ENCODE measurements at places on chromosomes 4 and X.

DNA sequence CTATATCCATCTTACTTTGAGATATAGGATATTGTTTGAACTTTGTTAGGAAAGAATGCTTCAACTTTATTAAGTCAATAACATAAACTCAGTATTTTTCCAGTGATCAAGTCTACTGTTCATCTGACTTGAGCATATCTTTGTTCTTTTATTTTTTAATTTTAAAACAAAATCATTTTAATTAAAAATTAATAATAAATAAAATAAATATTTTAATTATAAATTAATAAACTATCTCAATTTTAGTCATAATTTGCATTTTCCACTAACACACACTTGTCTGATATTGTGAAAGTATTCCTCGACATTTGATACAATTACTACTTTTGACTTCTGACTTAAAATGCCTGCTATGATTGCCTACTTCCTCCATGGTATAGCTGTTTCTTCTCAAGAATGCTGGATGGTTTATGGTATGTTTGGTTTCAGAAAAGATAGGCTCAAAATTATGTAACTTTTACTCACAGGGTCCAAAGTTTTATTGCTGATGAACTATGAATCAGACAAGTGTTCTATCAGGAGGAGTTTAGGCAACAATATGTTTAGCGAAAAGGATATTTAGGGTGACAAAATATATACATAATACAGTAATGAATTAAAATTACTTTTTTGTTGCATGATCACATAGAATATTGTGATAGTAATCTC lies 1132.3 kb upstream of the PCDH10 start:
- DNase-seq: no peak

GRCh38 chrX:72158773-72159172 lies 22.8 kb upstream of the PIN4 start:
- DNase-seq: no peak

GRCh38 chrX:111123606-111124179 lies 27.7 kb downstream of the PAK3 start:
- DNase-seq: no peak

GRCh38 chr4:110705440-110705782 lies 82.5 kb upstream of the PITX2 start:
- DNase-seq: no peak

DNA sequence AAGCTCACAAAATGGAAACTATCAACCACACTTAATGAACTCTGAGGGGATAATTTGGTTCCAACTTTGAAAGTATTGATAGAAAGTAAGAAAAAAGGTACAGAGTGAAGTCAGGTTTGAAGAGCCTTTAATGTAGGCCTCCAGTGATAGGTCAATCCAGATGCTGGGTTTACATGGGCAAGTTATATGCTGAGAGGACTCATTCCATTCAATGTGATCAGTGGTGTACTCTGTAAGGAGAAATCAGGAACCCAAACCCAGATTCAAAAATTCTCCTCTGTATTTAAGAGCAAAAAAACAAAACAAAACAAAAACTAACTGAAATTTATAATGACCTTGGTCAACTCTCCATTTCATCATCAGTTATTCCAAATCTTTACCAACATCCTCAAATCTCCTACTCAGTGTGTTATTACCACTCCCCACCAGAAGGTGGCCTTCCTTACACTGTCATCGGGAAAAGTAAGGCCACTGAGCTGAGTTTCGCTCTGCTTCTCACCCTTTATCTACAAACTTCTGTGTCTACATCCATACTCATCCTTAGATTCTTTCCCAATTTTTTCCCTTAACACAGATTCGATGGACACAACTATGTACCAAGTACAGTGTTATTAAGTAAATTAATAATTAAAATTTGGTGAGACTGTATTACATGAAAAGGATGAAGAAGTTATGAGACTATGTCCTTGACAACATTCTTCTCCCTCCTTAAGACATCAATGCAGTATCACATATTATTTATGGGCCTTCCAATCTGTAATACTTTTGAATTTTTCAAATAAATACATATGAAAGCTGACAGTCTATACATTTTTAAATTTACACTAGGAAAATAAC lies 88.3 kb downstream of the ZAR1 start:
- peak; percentile 40 for DNase-seq

GRCh38 chr4:156677131-156677531 lies 294.5 kb downstream of the PDGFC start:
- DNase-seq: no peak

GRCh38 chr4:7903791-7904516 lies 35.7 kb downstream of the AFAP1 start:
- no peak for DNase-seq

DNA sequence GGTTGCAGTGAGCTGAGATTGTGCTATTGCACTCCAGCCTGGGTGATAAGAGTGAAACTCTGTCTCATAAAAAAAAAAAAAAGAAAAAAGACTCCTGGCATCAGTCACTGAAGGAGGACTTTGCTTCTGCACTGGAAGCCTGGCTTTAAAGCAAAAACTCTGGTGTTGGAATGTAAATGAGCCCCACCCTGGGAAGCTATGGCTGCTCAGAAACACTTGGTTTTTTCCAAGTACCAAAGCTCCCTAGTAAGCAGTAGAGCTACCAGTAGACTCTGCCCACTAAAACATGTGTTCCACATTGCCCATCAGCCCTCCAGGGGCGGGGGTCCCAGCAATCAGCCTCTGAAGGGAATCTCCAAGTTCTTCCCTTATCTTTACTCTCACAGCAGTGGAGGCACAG lies 154.4 kb downstream of the SHROOM3 start:
- DNase-seq: no peak

DNA sequence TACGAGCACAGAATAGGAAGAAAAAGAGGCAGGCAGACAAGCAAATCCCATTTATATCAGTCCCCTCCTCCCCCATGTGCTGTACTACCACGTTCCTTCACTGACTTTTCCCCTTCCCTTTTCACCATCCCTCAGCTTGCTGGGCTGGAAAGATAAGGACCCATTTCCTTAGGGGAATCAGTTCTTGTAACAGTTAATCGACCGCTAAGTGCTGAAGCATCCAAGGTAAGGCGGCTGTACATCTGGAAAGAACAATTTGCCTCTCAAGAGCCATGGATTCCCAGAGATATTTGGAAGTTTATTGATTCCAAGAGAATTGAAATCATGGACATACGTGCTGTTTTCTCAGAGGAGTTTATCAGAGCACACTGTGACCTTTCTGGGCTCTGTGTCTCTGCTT lies 1688.0 kb downstream of the STIM2 start:
- no peak for DNase-seq

DNA sequence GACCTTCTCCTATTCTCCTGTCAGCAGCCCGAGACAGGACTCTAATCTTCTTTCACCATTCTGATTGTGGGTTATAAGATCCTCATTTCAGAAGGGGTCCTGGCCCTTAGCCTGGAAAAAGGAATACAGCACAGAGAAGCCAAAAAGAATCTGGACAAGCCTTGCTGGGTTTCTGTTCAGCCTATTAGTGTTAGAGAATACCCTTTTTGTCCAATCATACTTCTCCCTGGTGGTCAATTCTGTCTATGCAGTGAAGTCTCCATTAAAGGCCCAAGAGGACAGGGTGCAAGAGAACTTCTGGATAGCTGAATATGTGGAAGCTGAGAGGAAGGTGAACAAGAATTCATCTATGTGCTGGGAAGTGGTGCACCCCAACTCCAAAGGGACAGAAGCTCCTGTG lies 105.7 kb upstream of the AGA start:
- no peak for DNase-seq

DNA sequence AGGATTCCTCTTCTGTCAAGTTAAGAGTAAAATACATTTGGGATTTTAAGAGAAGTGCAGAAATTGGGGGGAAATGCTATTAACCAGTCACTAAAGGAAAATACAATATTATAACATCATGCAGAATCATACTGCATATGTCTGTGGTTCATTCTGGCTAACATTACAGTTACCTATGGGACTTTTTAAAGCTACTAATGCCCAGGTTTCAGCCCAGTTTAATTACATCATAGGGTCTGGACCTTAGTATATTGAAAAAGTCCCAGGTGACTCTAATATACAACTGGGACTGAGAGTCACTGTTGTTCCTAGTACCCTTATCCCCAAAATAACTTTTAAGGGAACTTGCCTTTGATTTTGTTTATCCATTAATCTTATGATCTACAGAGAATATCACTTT lies 10.0 kb downstream of the ABCE1 start:
- DNase-seq: no peak

GRCh38 chrX:42524379-42524778 lies 253.6 kb downstream of the PPP1R2C start:
- no peak for DNase-seq

GRCh38 chr4:26015133-26015651 lies 101.2 kb downstream of the SMIM20 start:
- DNase-seq: no peak

DNA sequence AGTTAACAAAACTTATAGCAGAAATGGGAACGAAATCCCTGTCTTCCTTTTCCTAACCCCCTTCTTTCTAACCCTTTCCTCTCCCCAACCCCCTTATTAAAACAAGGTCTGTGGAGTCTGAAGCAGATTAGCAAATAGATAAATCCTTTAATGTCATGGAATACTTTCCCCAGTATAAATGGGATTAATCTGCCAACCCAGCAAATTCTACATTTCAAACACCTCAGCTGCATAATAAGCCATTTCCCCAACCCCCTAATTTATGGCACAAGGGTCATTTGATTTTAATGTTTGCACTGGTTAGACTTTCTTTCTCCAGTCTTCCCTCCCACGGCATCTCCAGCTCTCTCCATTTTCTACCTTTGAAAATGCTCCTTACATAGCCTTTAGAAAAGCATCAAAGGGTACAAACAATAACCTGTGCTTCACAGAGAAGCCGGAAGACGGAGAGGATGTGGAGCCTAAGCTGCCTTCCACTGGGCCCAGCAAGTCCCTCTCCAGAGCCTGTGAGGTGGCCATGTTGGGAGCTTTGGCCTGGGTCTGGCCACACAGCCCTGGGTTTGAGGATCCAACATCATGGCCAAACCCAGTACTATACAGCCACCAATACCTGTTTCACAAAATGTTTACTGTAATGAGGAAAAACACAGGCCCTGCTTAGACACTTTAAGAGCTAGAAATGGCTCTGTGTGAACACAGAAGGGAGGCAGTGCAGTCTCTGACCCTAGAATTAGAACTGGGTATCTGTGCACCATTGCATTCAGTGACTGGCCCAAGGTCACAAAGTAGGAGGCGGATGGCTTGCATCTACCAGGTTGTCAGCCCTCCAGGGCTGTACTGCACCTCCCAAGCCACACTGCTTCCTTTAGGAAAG lies 56.9 kb upstream of the SPRY1 start:
- DNase-seq: no peak

GRCh38 chrX:101617211-101618191 lies at the start of gene ARMCX6:
TSS of gene ARMCX6 (minus strand) at chrX:101618000. CDS start at chrX:101616620, 1,380 bp downstream.
- DNase-seq: peak; percentile 63

GRCh38 chr4:6222761-6223292 lies 22.5 kb upstream of the JAKMIP1 start:
- DNase-seq: no peak

GRCh38 chr4:80188801-80189458 lies 8.4 kb upstream of the PRDM8 start:
- DNase-seq: no peak

DNA sequence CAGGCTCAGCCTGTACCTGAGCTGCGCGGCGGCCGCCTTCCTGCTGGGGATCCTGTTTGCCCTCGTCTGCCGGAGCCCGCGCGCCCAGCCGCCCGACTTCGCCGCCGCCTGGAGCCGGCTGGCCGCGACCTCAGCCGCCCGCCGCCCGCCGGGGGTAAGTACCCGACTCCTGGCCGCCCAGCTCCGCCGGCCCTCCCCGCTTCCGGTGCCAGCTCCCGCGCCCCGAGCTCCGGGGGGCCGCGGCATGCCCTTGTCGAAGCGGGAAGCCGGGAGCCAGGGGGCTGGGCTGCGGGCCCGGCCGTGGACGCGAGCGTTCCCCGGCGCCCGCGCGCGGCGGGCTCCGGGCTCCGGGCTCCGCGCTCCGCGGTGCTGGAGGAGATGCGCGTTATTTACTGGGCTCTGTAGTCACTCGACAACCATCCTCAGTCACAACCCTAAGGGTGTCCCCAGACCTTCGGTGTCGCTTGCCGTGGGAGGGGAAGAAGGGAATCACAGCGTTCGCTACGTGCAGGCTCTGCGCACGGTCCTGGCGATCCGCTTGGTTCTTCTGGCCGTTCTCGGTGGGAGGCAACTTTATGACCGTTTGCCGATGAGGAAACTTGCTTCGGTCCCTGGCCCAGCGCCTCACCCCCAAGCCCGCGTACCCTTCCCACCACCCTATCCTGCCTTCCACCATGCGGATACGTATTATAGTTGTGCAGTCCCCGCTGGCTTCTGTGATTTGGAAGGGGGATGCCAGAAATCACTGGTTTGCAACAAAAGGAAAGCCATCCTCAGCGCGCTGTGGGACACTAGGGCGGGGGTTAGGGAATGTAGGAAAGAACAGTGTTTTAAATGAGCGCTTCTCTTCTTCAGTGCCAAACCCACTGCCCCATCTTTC lies 944 bp downstream of the SNX25 start:
- DNase-seq: peak; percentile 29

DNA sequence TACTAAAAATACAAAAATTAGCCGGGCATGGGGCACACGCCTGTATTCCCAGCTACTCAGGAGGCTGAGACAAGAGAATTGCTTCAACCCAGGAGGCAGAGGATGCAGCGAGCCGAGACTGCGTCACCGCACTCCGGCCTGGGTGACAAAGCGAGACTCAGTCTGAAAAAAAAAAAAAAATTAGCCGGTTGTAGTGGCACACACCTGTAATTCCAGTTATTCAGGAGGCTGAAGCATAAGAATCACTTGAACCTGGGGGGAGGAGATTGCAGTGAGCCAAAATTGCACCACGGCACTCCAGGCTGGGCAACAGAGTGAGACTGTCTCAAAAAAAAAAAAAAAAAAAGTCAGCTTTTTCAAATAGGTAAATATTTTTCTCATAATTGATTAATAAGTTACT lies 71.9 kb downstream of the WDFY3 start:
- no peak for DNase-seq

GRCh38 chrX:53421772-53422085 lies 725 bp downstream of the SMC1A start:
- no peak for DNase-seq

DNA sequence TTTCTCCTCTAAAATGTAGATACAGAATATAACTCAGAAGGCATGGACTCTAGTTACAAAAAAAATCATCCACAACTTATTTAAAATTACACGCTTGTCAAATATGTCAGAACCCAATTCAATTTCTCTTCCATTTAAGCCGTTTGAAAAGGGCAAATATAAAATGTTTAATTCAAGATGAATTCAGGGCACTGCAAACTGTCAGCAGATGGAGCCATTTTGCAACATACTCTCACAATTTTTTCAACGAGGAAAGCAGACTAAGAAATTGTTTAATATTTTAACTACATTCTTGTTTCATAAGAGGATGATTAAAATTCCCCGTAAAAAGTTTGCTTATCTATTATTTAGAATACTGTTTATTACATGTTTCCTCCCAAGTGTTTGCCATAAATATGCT lies 321.3 kb upstream of the CPXCR1 start:
- DNase-seq: no peak

GRCh38 chr4:88706574-88706973 lies 8.9 kb upstream of the NAP1L5 start:
- no peak for DNase-seq

GRCh38 chrX:108122748-108123147 lies 31.2 kb downstream of the ATG4A start:
- DNase-seq: no peak

- no peak for DNase-seq
These were observed 1093.0 kb upstream of the TENM3 start for GRCh38 chr4:181150191-181150590.

- no peak for DNase-seq
These were observed 67.5 kb upstream of the NPY2R start for GRCh38 chr4:155140889-155141288.

- DNase-seq: no peak
These were observed 207.3 kb downstream of the HS6ST2 start for GRCh38 chrX:132751063-132751690.

All from activated T-cell treated with anti-CD3 and anti-CD28 coated beads, Interleukin-2, amount 50 U/mL, for 4 hours (primary cell).